ENCODE measurements at places on chromosomes 1 and 21. TPM values are rescaled to one million over a fixed set of nuclear protein-coding genes. Genes with fewer than 3 reads are reported as not detected.

The TRAF3IP3 gene
- total RNA-seq = 0.34 TPM

- no peak for DNase-seq
Observed at GRCh38 chr1:43383449-43383848, 6.2 kb downstream of the MED8 start.

The AVPR1B gene
- total RNA-seq = not detected

- no peak for DNase-seq
Observed at GRCh38 chr1:248054671-248055070, 8.0 kb downstream of the OR2L3 start.

- DNase-seq = no peak
Observed at GRCh38 chr1:56540467-56540866, 38.9 kb downstream of the PLPP3 start.

- no peak for DNase-seq
Observed at GRCh38 chr1:203492748-203493130, 1.2 kb upstream of the OPTC start.

GRCh38 chr1:153795330-153795837, 20.2 kb downstream of the SLC27A3 start:
- DNase-seq = no peak

The GDAP2 gene
- 21.4 TPM for total RNA-seq

DNA sequence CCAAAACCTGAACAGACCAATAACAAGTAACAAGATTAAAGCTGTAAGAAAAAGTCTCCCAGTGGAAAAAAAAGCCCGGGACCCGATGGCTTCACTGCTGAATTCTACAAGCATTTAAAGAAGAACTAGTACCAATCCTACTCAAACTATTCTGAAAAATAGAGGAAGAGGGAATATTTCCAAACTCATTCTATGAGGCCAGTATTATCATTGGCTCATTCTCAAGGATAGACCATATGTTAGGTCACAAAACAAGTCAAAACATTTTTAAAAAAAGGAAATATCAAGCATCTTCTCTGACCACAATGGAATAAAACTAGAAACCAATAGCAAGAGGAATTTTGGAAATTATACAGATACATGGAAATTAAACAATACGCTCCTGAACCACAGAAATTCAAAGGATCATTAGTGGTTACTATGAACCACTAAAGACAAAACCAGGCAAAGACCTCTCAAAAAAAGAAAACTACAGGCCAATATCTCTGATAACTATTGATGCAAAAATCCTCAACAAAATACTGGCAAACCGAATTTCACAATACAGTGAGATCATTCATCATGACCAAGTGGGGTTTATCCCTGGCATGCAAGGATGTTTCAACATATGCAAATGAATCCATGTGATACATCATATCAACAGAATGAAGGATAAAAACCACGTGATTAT, 13.9 kb upstream of the IL20 start:
- no peak for DNase-seq

- no peak for DNase-seq
Observed at GRCh38 chr1:59879996-59880505, 46.5 kb downstream of the CYP2J2 start.

The TMEM63A gene
- 24.4 TPM for total RNA-seq

- DNase-seq = no peak
Observed at GRCh38 chr1:89487972-89488371, 36.7 kb upstream of the LRRC8B start.

The LAMC2 gene
- total RNA-seq = 22.2 TPM

DNA sequence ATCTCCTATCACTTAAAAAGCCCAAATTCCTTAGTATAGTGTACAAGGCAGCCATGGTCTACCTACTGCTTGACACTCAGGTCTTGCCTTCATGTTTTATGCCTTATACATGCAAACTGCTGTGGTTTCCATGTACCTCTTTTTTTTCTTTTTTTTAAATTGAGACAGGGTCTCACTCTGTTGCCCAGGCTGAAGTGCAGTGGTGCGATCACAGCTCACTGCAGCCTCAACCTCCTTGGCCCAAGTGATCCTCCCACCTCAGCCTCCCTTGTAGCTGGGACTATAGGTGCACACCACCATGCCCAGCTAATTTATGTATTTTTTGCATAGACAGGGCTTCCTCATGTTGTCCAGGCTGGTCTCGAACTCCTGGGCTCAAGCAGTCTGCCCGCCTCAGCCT, 8.0 kb downstream of the CD55 start:
- DNase-seq = no peak

DNA sequence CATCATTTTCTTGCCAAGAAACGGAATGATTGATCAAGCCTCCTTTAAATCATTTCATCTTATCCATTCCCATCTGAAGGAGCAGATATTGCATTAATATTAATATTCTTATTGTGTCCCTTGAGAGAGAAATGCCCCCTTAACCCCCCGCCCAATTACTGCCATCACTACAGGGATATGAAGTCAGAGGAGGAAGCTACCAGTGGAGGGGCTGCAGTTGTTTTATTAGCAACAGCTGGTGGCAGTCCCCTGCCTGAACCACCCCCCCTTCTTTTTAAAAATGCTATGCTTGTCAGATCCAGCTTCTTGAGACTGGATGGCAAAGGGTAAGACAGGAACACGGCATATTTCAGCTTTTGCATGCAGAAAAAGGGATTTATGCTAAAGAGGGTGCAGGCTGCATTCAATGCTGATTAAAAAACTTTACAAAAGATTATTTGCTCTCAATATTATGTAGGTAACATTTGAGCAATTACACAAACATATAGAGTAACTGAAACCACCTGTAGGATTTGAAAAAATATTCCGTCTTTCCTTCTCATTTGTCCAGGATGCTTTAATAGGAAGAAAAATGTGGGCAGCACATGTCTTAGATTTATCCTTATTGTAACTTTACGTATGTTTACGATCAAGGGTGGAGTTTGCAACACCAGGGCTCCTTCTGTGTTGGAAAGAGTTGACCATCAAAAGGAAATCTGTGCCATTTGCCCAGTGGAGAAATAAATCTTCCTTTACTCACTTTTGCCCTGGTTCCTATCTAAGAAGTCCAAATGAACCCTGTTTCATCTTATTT, 77.7 kb downstream of the ZBTB18 start:
- DNase-seq = no peak

- DNase-seq = no peak
Observed at GRCh38 chr1:72285074-72285425, 2.7 kb upstream of the NEGR1 start.

DNA sequence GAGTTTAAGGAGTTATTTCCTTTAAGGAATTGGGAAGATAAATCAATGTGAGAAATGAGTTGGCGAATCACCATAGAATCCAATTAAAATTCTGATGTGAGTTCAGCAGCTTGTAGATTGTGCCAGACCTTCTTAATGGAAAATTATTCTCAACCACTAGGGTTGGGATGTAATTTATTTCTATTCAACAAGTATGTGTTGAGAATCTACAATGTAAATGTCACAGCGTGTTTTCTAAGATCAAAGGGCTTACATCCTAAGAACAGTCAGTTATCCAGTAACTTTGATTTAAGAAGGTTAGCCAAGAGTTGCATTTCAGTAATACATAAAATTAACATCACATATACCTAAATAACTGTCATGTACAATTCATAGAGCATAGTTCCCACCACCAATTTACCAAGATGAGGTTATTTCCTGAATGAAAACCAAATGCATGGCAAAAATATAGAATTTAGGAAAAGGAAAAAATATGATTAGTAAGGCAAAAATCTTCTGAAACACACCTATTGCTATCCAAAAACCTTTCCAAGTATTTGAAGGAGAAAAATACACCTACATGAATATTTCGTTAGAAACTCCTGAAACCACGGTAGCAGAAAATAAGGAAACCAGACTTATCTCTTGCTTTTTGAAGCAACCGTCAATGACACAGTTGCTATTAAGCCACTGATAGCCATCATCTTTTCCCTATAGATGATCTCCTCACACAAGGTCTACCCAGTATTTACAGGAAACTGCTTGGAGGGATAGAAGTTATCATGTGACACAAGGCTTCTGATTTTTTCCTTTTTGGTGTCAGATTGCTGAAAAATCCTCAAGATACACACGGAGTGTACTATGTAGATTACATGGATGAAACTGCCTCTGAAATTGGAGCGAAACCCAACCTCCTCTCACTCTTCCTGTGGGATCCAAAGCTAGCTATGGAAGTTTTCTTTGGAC, 259.4 kb upstream of the POGK start:
- no peak for DNase-seq

The RNF187 gene
- 137 TPM for total RNA-seq

The DMBX1 gene
- total RNA-seq = 4.3 TPM

DNA sequence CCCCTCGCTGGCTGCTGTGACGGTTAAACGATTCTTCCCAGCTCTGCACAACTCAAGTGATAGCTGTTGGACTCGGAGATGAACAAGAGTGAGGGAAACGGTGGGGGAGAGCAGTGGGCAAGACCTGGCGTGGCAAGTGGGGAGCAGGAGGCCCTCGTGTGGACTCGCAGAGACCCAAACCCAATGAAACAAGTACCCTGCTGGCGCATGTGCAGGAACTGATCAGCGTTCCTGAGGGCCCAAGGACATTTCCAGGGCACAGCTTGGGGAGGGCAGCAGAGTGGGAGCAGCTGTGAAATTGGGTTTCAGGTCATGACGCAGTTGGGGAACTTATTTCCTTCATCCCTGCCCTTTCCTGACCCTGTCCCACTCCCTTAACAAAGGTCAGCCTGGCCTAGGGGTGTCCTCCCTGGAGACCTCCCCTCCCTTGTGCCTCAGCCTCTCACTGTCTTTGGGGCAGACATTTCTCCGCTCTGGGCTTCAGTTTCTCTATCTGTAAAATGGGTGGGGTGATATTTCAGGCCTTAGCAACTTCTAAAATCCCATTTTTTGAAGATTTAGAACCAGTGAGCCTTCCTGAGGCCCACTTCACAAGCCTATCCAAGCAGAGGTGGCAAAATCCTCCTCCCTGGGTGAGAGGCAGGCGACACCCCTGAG, 27.9 kb upstream of the ECE1 start:
- no peak for DNase-seq

GRCh38 chr1:59520194-59520593, 223.3 kb downstream of the FGGY start:
- no peak for DNase-seq

DNA sequence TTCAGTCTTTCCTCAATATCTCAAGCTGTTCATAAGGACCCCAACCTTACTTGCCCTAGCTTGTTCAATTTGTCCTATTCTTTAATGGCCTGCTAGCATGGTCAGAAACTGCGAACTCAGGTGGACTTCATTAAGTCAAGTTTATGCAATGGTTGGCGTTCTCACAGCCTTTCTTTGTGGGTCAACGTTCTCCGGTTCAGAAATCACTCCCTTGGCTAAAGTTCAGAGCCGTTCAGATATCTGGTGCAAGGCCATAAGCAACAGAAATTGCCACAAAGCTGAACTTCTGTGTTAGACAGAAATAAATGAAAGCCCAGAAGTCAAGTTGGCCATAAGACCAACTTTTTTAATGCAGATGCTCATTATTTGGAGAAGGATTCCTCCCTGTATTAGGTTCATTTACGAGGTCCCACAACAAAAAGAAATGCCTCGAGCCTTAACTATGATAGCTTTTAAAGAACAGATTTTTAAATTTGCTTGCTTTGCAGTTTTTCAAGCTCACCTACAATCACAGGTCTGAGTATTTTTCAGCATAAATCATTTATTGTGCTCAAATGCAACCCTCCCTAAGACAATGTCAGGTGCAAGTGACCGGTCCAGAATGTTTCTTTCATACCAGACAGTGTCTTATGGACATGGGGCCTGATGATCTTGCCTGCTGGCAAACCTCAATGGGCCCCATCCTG, 140.2 kb upstream of the COL11A1 start:
- DNase-seq = no peak

DNA sequence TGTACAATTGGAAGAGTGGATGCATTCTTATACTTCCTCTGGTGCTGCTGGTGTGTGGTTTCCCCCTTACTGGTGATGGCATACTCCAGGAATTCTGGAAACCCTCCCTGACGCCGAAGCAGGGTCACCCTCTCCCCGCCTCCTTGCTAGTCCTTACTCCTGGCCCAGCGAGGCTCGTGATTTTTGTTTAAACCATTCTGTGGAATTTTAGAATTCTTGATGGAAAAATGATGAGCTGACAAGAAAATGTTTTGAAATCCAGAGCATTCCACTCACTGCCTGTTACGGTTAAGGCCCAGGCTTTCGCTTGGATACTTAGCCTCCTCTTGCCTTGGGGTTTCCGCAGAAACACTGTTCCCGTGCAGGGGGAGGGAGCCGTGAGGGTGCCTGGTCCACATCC, 41.1 kb downstream of the IL6R start:
- no peak for DNase-seq

The NGF gene
- total RNA-seq = not detected

DNA sequence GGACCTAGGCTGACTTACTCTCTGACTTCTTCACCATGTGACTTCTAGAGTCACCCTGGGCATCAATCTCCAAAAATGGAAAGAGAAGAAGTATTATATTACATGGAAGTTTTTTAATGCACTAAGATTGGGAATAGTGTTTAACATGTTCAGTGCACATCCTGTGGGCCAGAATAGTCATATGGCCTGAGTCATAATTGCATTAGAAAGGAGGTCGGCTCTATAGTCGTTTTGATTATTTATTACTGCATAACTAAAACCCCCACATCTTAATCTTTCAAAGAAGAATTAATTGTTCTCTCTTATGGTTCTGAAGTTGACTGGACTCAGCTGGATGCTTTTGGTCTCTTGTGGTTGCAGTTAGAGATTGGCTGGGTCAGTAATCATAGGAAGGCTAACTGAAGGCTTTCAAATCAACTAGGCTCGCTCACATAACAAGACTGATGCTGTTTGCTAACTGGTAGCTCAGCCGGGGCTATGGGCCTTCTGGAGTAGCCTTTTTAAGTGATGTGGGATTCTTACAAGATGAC, 810.6 kb upstream of the ADGRL4 start:
- no peak for DNase-seq

GRCh38 chr1:195908121-195908520, 700.1 kb downstream of the KCNT2 start:
- DNase-seq = no peak

The TNFRSF4 gene
- 0.37 TPM for total RNA-seq

DNA sequence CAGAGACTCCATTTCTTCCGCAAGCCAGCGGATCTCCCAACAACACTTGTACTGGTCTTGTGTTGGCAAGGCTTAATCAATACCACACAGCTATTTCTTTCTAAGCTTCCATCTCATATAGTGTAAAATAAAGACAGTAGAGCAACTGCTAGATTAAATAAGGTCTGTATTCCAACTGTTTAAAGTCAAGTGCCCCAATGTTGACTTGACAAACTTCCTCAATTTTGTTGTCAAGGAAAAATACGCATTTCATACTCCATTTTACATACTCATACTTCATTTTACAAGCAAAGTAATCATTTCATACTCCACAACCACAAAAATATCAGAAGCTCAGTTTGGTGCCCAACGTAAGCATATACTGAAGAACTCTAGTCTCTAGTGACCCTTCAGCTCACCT, 143.0 kb downstream of the RERE start:
- DNase-seq = no peak

DNA sequence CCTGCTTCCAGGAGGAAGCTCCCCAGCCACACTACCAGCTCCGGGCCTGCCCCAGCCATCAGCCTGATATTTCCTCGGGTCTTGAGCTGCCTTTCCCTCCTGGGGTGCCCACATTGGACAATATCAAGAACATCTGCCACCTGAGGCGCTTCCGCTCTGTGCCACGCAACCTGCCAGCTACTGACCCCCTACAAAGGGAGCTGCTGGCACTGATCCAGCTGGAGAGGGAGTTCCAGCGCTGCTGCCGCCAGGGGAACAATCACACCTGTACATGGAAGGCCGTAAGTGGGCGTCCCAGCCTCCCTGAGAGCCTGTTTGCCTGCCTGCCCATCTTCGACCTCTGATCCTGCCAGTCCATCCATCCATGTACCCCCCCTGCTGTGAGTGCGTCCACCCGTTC, 3.6 kb downstream of the ECM1 start:
- DNase-seq = no peak
